Epithelial cell of proximal tubule (primary cell): ENCODE measurements at places on chromosomes 3 and 15. TPM values are rescaled to one million over a fixed set of nuclear protein-coding genes. Genes with fewer than 3 reads are reported as not detected.

DNA sequence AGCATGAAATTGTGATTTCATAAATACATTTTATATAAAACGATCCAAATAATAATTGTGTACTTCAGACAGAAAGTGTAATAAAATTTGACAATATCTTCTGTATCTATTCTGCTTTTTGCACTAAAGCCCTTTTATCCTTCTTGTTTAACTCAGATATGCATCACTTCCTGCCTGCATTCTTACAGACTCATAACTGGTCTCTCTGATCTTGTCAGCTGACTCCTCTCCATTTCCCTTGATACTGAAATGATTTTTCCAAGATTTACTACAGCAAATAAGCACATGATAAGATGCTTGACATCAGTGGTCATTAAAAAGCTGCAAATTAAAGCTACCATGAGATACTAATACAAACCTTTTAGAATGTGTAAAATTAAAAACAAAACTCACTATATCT is 25.3 kb upstream of the SI start:
- no peak for DNase-seq

DNA sequence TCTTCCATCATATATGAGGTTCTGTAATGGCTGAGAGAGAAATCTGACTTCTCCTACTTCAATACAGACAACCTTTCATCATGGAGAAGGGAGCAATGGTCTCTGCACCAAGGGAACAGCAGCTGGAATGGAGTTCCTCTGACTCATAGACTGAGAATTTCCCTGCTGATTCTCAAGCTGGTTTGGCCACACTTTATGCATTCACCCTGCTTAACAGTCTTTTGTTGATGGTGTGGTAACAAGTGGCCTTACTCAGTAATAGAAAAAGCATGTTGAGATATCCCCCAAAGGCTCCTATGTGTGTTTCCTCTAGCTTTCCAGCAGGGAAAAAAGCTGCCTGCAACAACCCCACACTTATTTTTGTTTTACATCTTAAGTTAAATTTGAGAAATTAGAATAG is 138.1 kb downstream of the GREM1 start:
- DNase-seq, result peak; percentile 94

- DNase-seq, result no peak
These were observed 8.5 kb downstream of the XPC start for GRCh38 chr3:14169871-14170270.

- no peak for DNase-seq
These were observed 218.7 kb upstream of the MDFIC2 start for GRCh38 chr3:70531063-70531657.

- peak; percentile 18 for DNase-seq
These were observed 85.3 kb downstream of the MEIS2 start for GRCh38 chr15:37015035-37015434.

GRCh38 chr3:28050885-28051284 is 190.5 kb upstream of the CMC1 start:
- peak; percentile 66 for DNase-seq

MKRN2OS gene
- total RNA-seq, result 0.23 and 0.65 TPM in 2 replicates

- no peak for DNase-seq
These were observed 191.3 kb upstream of the ZNF385D start for GRCh38 chr3:21942328-21942727.

B4GALT4 gene
- total RNA-seq, result 17.9 and 21.9 TPM in 2 replicates

DNA sequence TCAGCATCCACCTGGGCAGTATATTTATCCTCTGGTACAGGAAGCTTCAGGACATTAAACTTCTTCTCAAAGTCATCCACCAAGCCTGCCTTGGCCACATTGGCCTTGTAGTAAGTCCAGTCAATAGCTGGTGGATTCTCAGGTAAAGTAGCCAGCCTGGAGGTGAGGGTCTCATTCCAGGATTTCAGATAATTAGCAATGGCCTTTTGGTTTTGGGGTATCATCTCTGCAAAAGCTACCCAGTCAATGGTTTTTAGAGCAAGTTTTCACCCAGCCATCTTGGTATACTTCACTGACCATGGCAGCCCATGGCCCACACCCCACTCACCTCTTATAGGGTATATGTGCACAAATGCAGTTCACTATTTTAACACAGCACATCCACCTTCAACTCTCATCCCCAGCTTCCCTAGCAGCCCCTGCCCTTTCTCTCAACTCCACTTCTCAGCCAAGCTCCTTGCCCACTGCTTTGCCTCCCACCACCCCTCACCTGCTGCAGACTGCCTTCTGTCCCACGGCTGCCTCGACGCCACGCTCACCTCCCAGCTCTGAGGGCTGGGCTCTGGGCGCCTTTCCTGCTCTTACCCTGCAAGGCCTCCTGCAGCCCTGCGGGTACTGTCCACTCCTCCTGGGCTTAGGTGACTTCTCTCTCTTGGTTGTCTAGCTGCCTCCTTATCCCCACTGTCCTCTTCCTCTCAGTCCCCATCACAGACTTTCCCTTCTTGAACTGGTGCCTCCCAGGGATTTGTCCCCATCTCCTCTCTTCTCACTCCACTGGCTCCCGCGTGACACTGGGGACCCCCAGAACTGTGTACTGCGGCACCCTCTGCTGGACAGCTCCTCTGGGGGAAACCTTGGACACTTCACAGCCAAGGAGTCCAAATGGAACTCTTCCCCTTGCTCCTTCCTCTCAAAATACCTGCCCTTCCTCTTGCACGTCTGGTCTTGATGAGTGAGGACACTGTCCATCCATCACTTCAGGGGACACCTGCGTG is 1.7 kb upstream of the TGM5 start:
- no peak for DNase-seq

DNA sequence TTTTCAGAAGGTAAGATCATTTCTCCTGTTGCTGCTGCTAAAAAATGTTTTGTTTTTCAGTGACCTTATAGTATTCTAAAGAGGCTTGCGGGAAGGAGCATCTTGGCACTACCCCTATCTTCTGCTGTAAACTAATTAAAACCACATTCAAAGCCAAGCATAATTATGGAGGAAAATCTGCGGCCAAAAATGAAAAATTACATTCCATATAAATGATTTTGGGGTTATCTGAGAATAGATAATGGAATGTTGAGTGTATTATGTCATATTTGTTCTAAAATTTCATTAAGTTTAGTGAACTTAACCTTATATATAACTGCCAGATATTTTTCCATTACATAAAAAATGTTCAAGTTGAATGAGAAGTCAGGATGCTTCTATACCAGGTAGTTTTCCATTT is 170.4 kb upstream of the TMC3 start:
- no peak for DNase-seq

- DNase-seq, result no peak
These were observed 442 bp downstream of the QTRT2 start for GRCh38 chr3:114057011-114057347.

GRCh38 chr15:69804786-69805185 is 292.9 kb downstream of the TLE3 start:
- no peak for DNase-seq

DNA sequence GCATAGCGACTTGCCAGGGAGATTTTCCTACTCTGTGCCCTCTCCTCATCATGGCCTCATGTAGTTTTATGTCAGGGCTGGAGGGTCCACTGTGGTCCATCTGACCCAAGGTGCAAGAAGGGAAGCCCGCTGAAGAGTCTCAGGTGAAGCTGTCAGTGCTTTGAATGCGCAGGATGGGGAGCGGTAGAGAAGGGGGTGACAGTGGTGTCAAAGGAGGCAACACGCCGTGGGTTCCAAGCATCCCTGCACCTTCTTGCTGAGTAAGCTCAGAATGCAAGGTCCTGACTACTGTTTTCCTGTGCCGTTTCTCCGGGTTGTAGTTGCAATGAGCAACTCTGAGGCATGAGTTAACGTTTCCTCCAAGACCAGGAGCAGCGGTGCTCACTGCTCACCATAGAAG is 44.9 kb upstream of the RAB6B start:
- DNase-seq, result no peak

GRCh38 chr3:132605374-132605792 is 8.3 kb downstream of the ACKR4 start:
- no peak for DNase-seq

ROPN1 gene
- total RNA-seq, result not detected in 2 replicates

CACNA1D gene
- 0.07 and 1.9 TPM in 2 replicates for total RNA-seq
